ENCODE measurements at places on chromosomes 6 and 20.

DNA sequence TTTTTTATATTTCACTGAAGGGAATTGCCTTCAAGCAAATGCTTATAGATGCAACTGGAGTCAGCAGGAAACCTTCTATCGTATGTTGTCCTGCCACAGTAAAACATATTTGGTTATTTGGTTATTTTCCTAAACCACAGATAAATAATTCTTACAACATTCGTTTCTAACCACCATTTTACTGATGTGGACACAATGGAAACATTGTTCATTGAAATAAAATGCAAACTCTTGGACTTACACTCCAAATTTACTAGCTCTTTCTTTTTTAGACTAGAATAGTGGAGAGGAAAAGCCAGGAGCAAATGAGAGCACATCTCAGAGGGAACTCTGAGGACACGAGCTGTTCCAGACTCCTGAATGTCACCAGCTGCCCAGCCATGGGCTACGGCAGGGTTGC, 114.8 kb downstream of the RPS12 start:
- DNase-seq: no peak

- DNase-seq: peak; percentile 70
Observed at GRCh38 chr6:14354919-14355572, 237.5 kb downstream of the CD83 start.

- DNase-seq: no peak
Observed at GRCh38 chr6:13422681-13423221, 64.6 kb downstream of the GFOD1 start.

GRCh38 chr6:170134031-170134470, 156.8 kb downstream of the DLL1 start:
- no peak for DNase-seq
